ENCODE measurements at places on chromosomes 12 and 14.

DNA sequence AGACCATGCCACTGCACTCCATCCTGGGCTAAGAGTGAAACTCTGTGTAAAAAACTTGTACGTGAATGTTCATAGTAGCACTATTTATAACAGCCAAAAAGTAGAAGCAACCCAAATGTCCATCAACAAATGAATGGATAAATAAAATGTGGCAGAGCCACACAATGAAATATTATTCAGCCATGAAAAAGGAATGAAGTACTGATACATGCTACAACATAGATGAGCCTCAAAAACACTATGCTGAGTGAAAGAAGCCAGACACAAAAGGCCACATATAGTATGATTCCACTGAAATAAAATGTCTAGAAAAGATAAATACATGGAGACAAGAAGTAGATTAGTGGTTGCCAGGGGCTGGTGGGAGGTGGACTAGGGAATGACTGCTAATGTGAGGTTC is 72.8 kb downstream of the KSR2 start:
- DNase-seq: no peak

DNA sequence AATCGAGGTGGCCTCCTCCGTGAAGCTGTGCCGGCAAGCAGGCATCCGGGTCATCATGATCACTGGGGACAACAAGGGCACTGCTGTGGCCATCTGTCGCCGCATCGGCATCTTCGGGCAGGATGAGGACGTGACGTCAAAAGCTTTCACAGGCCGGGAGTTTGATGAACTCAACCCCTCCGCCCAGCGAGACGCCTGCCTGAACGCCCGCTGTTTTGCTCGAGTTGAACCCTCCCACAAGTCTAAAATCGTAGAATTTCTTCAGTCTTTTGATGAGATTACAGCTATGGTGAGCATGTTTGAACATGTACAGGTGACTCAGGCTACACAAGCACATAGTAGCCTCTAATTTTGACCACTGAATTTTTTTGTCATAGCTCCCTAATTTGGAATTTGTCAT is 59.7 kb downstream of the ATP2A2 start:
- DNase-seq: no peak

- no peak for DNase-seq
Measured at GRCh38 chr14:22598099-22598895, at the start of gene ABHD4. Gene ABHD4 (plus strand): TSS chr14:22598300. CDS start chr14:22598307, 7 bp downstream.

GRCh38 chr14:36194663-36195062 is 18.1 kb upstream of the PTCSC3 start:
- DNase-seq: no peak

DNA sequence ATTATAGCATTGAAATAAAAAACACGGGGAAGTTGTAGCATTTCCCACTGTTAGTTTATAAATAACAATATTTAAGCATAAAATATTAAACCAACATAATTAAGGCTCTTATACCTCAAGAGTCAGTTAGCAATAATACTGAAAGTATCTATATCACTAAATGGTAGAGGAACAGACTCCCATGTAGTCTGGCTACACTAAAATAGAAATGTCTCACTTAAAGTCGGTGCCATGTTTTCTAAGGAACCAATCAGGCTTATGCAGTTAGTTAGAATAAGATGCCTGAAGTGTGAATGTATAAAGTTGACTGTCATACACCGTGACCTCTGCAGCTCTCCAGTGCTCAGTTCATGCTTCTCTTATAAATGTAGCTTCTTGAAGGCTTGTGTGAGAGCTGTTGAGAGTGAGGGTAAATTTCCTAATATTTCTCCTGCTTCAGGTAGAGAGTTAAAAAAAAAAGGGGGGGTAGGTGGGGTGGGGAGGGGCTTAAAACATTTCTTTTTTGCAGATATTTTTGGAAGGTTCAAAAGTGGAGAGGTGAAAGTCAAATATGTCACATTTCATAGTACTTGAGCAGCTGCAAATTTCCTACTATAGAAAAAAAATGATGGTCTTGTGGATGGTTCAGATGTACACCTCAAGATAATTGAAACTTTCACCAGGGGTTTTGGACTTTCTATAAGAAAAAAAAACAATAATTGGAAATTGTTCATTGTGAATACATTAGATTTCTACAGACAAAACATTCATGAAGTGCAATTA is 64.5 kb downstream of the PTCSC3 start:
- DNase-seq: no peak

GRCh38 chr14:67881225-67881624 is 61.6 kb downstream of the RAD51B start:
- DNase-seq: no peak

DNA sequence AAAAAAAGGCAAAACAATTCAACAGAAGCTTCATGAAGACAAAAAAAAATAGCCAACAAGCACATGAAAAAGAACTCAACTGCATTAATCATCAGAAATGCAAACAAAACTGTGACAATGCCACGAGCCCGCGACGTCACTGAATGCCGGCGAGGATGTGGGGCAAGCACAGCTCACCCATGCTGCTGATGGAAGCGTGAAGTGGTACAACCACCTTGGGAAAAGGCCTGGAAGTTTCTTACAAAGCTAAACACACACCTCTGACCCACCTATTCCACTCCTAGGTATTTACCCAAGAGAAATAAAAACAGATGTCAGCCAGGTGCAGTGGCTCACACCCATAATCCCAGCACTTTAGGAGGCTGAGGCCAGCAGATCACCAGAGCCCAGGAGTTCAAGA is 10.5 kb downstream of the BTBD6 start:
- no peak for DNase-seq

- no peak for DNase-seq
Measured at GRCh38 chr14:100523843-100524169, 63.4 kb downstream of the BEGAIN start.

- no peak for DNase-seq
Measured at GRCh38 chr14:54567224-54567638, 303 bp downstream of the SAMD4A start.

DNA sequence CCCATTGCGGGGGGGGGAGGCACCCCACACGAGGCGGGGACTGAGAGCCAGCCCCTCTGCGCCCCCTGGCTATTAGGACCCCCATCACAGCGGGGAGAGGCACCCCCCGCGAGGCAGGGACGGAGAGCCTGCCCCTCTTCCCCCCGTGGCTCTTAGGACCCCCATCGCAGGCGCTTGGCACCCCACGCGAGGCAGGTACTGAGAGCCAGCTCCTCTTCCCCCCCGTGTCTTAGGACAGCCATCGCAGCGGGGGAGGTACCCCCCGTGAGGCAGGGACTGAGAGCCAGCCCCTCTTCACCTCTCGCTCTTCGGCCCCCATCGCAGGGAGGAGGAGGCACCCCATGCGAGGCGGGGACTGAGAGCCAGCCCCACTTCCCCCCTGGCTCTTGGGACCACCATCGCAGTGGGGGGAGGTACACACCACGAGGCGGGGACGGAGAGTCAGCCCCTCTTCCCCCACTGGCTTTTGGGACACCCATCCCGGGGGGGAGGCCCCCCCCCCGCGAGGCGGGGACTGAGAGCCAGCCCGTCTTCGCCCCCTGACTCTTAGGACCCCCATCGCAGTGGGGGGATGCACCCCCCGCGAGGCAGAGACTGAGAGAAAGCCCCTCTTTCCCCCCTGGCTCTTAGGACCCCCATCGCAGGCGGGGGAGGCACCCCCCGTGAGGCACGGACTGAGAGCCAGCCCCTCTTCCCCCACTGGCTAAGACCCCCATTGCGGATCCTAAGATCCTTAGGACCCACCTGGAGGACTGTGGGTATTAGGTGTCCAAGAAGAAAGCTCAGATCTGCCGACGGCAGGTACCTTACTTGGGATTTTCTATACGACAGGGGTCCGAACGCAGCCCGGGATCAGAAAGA is 198.6 kb upstream of the PZP start:
- DNase-seq: no peak

GRCh38 chr14:24071836-24072430 is 571 bp downstream of the CPNE6 start:
- no peak for DNase-seq

DNA sequence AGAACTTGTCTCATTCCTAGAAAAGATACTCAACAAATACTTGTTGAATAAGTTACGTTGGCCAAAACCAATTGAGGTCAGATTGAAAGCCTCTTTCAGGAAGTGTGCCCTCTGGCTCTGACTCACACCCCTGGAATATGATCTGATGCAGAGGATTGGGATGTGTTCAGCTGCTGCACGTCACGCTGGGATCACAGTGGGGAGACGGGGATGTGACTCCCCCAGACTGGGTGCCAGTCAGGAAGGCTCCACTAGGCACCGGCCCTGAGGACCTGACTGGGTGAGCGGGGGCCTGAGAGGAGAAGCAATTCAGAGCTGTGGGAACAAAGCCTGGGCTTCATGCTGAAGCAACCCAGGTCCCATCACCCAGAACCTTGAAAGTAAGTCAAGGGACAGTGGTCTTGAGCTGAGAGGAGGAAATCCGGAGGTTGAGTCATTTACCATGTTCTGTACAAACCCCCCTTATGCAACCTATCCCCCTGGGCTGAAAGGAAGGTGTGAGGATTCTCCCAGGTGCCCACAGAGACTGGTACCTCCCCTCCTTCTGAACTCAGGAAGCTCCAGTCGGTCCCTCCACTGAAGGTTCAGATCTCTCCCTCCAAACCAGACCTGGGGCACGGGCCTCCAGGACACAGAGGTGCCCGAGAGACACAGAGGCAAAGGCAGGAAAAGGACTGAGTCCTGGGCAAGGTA is 3.9 kb downstream of the CEBPE start:
- no peak for DNase-seq

- DNase-seq: peak; percentile 35
Measured at GRCh38 chr14:61281186-61281947, at the start of gene TMEM30B. Gene TMEM30B (minus strand): TSS chr14:61281338. CDS start chr14:61281147, 191 bp downstream.

GRCh38 chr14:100857923-100858837 is 32.3 kb downstream of the MEG3 start:
- no peak for DNase-seq

GRCh38 chr12:24903329-24904088 is 45.4 kb downstream of the BCAT1 start:
- DNase-seq: no peak

DNA sequence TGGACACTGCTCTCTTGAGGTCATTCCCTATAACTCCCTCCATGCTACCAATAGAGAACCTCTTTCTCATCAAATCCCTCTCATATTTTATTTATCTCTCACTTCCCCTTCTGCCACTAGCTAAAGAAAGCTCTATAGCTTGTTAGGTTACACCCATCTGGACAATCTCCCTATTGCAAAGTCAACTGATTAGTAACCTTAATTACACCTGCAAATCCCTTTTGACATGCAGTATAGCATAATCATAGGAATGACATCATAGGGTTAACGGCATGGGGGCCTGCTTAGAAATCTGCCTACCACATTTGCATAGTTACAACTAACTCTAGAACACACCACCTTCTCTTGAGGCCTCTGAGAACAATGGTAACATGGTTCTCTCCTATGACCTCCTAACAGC is 181.2 kb downstream of the EMP1 start:
- DNase-seq: no peak

GRCh38 chr14:80095623-80096022 is 115.7 kb downstream of the DIO2 start:
- DNase-seq: no peak

DNA sequence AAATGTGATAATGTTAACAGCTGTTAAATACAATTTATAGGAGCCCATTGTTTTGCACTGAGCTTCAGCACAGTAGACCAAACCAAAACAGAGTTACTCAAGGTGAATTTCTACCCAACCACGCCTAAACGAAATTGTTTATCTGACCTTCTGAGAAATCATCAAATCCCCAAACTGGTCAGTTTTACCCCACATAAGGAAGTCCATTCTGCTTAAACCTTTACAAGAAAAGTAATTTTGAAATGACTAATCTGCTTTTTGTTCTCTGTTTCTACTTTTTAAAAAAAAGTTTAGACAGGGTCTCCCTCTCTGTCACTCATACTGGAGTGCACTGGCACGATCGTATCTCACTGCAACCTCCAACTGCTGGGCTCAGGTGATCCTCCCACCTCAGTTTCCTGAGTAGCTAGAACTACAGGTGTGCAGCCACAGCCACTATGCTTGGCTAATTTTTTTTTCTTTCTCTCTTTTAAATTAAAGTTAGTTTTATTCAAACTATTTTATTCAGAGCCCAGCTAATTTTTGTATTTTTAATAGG is 1.4 kb upstream of the RNF10 start:
- no peak for DNase-seq

- peak; percentile 2 for DNase-seq
Measured at GRCh38 chr12:71938728-71939385, at the start of gene TPH2. Gene TPH2 (plus strand): TSS chr12:71938845. CDS start chr12:71938987, 142 bp downstream.

- DNase-seq: peak; percentile 15
Measured at GRCh38 chr14:69260861-69261564, 1.1 kb downstream of the GALNT16 start.

DNA sequence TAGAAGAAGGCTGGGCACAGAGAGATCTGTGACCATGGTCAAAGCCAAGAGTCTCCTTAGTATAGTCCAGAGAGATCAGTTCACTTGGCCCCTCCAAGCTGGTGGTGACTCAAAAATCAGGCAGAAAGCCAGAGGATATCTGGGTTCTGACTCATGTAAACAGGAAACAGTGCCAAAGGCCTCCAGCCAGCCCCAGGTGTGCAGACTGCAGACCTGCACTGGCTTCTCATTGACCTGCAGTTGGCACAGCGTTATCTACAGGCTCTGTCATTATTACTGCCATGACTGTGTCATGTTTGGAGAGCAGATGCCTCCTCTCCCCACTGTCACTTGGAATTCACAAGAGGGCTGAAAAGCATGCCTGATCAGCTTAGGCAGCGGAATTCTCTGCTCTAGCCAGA is 295.7 kb upstream of the PRKD1 start:
- no peak for DNase-seq

GRCh38 chr14:100275214-100275613 is 31.0 kb downstream of the SLC25A29 start:
- no peak for DNase-seq

- DNase-seq: no peak
Measured at GRCh38 chr12:11482955-11483354, 87.6 kb upstream of the PRB2 start.

- no peak for DNase-seq
Measured at GRCh38 chr12:128820723-128821432, 2.9 kb downstream of the SLC15A4 start.

DNA sequence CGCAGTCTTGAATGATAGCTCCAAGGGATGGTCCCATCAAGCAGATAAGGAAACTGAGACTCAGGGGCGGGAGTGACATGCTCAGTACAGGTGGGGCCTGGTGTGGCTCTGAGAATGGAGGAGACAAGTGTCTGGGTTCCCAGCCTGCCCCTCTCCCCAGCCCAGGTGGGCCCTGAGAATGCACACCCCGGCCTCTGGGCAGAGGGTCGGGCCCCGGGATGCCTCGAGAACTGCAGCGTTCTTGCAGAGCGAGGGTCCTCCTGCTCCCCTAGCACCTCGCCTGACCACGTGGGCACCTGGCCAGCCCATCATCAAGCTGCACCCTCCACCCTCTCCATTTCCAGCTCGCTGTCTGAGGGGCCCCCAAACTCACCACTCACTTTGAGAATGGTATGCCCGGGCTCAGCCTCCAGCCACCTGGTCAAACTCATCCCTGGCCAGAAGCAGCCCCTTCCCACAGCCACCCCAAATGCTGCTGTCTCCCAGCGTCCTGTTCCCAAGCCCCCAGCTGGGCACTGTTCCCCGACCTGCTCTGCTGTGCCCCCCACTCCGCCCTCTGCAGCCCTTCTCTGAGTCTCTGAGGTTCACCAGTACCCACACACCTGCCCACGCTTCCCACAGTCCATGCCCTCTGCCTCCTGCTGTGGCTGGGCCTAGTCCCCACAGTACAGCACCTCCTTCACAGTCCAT is 44.3 kb downstream of the CYP46A1 start:
- no peak for DNase-seq
